ENCODE measurements at places on chromosomes 5 and 9. TPM values are rescaled to one million over a fixed set of nuclear protein-coding genes. Genes with fewer than 3 reads are reported as not detected.

OBP2B gene
- total RNA-seq = not detected

SEMA5A gene
- total RNA-seq = not detected

GRCh38 chr9:18492612-18493011 is 18.7 kb downstream of the ADAMTSL1 start:
- no peak for DNase-seq
- H3K27ac ChIP-seq = no peak overlapping the region
- H3K4me3 ChIP-seq = no peak overlapping the region
- H3K36me3 ChIP-seq = no peaks in the 10 kb centered on the region
- H3K27me3 ChIP-seq = no peaks in the 10 kb centered on the region

DNA sequence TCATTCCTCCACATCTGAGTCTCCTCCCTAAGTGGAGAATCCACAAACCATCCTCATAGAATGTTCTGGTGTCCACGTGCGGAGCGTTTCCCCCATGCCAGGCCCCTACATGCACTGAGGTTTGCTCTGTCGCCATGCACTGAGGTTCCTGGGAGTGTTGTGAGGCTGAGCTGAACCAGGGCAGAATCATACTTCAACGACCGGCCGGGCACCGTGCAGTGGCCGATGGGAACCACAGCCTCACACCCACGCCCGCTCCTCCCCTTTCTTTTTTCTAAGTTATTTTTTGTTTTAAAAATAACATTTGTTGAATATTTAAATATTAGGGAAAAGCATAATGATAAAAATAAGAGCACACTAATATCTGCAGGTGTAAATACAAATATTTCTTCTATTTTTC is 260.4 kb upstream of the IRX4 start:
- H3K36me3 ChIP-seq = no peaks in the 10 kb centered on the region
- H3K27ac ChIP-seq = no peak overlapping the region
- H3K27me3 ChIP-seq = no peaks in the 10 kb centered on the region
- H3K4me1 ChIP-seq = no peaks in the 10 kb centered on the region
- H3K4me3 ChIP-seq = no peak overlapping the region

DNA sequence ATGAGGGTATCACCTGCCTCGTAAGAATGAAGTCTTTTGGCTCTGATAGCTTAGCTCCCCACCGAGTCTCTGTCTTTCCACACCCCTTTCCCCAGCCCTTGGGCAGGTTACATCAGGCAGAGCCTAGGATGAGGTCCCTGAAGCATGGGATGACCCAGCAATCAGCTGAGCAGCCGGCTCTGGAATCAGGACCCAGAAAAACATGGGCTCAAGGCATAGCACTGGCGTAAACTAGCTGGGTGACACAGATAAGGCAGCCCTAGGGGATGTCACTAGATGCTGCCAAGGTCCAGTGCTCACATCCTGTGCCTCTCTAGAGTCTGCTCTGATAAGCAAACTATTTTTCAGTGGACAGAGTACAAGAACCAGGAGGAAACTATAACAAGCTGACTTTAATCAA is 26.6 kb downstream of the IDNK start:
- no peak for DNase-seq
- peaks cover 6% of the 10 kb centered on the region for H3K4me1 ChIP-seq
- H3K27me3 ChIP-seq = no peaks in the 10 kb centered on the region
- no peak overlapping the region for H3K4me3 ChIP-seq

DNA sequence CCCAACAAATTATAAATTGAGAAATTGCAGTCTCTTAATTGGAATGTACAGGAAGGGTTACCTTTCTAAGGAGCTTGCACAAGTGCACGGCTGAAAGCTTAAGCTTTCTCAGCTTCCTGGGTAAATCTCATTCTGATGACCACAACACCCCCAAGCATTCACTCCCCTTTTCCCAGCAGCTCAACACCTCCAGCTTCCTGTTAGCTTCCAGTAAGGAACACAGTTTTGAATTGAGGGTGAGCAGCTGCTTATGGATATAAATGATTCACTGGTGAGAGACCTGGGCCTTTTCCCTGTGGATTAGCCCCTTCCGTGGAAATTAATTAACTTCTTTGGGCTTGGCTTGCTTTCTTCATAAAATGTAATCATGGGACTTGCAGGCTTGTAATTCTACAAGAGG is 101.2 kb downstream of the SLC28A3 start:
- no peak overlapping the region for H3K27ac ChIP-seq
- no peaks in the 10 kb centered on the region for H3K36me3 ChIP-seq
- H3K4me3 ChIP-seq = no peak overlapping the region
- no peak for DNase-seq
- peaks cover 13% of the 10 kb centered on the region for H3K27me3 ChIP-seq
- H3K4me1 ChIP-seq = no peaks in the 10 kb centered on the region

NR5A1 gene
- total RNA-seq = not detected

DNA sequence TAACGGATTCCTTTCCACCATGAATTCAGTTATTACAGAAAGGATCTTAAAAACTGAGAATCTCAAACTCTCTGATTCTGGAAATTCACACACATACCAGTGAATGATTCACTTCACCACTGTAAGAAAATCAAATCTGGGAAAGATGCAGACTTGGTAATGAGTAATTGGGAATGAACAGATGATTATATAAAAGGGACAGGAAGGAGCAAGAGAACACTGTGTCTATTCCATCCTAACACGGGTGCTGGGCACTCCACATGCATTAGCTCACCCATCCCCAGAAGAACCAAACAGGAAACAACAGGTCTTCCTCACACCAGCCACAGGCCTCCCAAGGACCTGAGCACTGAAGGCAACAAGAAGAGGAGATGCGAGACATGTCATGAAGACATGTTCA is 74.8 kb upstream of the ZNF622 start:
- peaks cover 3% of the 10 kb centered on the region for H3K27me3 ChIP-seq
- H3K27ac ChIP-seq = no peak overlapping the region
- no peak overlapping the region for H3K4me3 ChIP-seq
- no peaks in the 10 kb centered on the region for H3K36me3 ChIP-seq
- H3K4me1 ChIP-seq = peaks cover 6% of the 10 kb centered on the region

GRCh38 chr9:104556830-104557634 is 11.9 kb upstream of the OR13C8 start:
- DNase-seq = no peak
- H3K36me3 ChIP-seq = no peaks in the 10 kb centered on the region
- H3K27ac ChIP-seq = no peak overlapping the region
- no peaks in the 10 kb centered on the region for H3K4me1 ChIP-seq
- no peaks in the 10 kb centered on the region for H3K27me3 ChIP-seq

GRCh38 chr9:130144703-130145102 is 27.5 kb upstream of the NCS1 start:
- H3K27me3 ChIP-seq = peaks cover 31% of the 10 kb centered on the region
- H3K4me3 ChIP-seq = no peak overlapping the region
- H3K36me3 ChIP-seq = no peaks in the 10 kb centered on the region
- DNase-seq = no peak
- no peak overlapping the region for H3K27ac ChIP-seq

- H3K4me3 ChIP-seq = no peak overlapping the region
- H3K36me3 ChIP-seq = peaks cover 57% of the 10 kb centered on the region
- H3K4me1 ChIP-seq = peaks cover 84% of the 10 kb centered on the region
Measured at GRCh38 chr9:133791735-133792649, 53.8 kb upstream of the SARDH start.

- no peak overlapping the region for H3K27ac ChIP-seq
- no peak for DNase-seq
- no peak overlapping the region for H3K4me3 ChIP-seq
Measured at GRCh38 chr5:26003966-26004365, 1034.4 kb downstream of the CDH9 start.

- H3K36me3 ChIP-seq = peaks cover 18% of the 10 kb centered on the region
- DNase-seq = peak; percentile 71
- peak overlapping the region; percentile 97 for H3K4me3 ChIP-seq
- no peaks in the 10 kb centered on the region for H3K27me3 ChIP-seq
Measured at GRCh38 chr5:176536132-176536901, 885 bp downstream of the RNF44 start.

GRCh38 chr9:33620738-33621439 is 96.8 kb downstream of the ANKRD18B start:
- no peaks in the 10 kb centered on the region for H3K36me3 ChIP-seq
- no peak overlapping the region for H3K27ac ChIP-seq
- H3K4me3 ChIP-seq = no peak overlapping the region

DNA sequence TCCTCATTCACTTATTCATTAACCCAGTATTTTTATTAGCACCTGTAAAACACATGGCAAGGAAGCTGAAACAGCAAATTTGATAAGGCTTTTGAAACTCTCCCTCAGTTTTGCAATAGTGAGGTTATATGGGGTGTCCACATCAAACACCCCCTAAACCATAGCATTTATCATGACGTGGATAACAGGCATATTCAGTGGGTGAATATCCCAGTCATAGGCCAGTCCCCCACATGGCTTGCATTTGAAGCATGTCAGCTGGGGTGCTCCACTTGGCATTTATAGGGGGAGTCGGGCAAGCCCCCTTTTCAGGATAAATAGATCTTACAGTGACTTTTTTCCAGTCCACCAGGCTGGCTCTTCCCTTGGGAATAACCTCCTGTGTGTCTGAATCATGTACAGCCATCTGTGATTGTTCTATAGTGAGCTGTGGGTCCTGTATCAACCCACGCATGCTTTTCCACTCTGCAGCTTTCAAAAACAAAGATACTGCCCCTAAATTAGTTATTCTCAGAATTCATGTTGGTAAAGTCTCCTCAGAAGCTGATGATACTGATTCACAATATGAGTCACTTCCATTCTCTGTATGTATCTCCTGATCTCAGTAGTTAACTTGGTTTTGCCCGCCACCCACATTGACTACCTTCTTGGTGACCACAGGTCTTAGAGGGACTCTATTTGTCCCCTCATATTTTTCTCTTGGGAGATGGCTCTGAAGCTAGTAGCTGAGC is 84.4 kb upstream of the SPIN1 start:
- H3K27ac ChIP-seq = no peak overlapping the region
- no peaks in the 10 kb centered on the region for H3K4me1 ChIP-seq
- no peak overlapping the region for H3K4me3 ChIP-seq
- no peak for DNase-seq

SLC1A3 gene
- total RNA-seq = 0.44 TPM

CA9 gene
- total RNA-seq = 0.86 TPM

HABP4 gene
- total RNA-seq = 8.1 TPM

- DNase-seq = no peak
- H3K4me1 ChIP-seq = no peaks in the 10 kb centered on the region
- no peaks in the 10 kb centered on the region for H3K27me3 ChIP-seq
- H3K36me3 ChIP-seq = no peaks in the 10 kb centered on the region
Measured at GRCh38 chr9:78934880-78935279, 636.9 kb upstream of the TLE4 start.

- H3K27me3 ChIP-seq = no peaks in the 10 kb centered on the region
- peaks cover 83% of the 10 kb centered on the region for H3K36me3 ChIP-seq
- peak overlapping the region; percentile 99 for H3K27ac ChIP-seq
- peaks cover 60% of the 10 kb centered on the region for H3K4me1 ChIP-seq
- DNase-seq = no peak
Measured at GRCh38 chr9:137757139-137757538, 120.4 kb upstream of the CACNA1B start.

ARL14EPL gene
- not detected for total RNA-seq

PDZD2 gene
- total RNA-seq = 0.12 TPM

GRCh38 chr9:124493794-124494479 is 13.3 kb downstream of the NR5A1 start:
- H3K27me3 ChIP-seq = peaks cover 9% of the 10 kb centered on the region
- H3K4me1 ChIP-seq = peaks cover 7% of the 10 kb centered on the region
- no peak overlapping the region for H3K4me3 ChIP-seq
- no peaks in the 10 kb centered on the region for H3K36me3 ChIP-seq

DNA sequence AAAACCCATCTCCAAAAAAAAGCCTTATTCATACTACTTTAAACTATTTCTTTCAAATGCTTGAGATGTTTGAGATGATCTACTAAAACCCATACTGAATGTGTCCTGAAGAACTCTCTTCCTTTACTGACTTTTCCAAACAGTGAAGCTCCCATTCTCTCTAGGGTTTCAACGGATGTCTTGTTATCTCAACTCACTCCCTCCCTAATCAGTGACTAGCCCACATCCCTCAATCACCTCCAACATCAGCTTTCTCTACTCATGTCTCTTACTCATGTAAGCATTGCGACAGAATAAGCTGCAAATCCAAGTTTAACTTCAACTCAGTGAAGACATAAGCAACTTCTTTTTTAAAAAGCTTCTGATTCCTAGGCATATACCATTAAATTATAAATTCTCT is 42.1 kb downstream of the WDR41 start:
- H3K36me3 ChIP-seq = peaks cover 68% of the 10 kb centered on the region
- no peaks in the 10 kb centered on the region for H3K4me1 ChIP-seq
- H3K27me3 ChIP-seq = no peaks in the 10 kb centered on the region
- no peak overlapping the region for H3K4me3 ChIP-seq
- no peak overlapping the region for H3K27ac ChIP-seq
- DNase-seq = no peak

DNA sequence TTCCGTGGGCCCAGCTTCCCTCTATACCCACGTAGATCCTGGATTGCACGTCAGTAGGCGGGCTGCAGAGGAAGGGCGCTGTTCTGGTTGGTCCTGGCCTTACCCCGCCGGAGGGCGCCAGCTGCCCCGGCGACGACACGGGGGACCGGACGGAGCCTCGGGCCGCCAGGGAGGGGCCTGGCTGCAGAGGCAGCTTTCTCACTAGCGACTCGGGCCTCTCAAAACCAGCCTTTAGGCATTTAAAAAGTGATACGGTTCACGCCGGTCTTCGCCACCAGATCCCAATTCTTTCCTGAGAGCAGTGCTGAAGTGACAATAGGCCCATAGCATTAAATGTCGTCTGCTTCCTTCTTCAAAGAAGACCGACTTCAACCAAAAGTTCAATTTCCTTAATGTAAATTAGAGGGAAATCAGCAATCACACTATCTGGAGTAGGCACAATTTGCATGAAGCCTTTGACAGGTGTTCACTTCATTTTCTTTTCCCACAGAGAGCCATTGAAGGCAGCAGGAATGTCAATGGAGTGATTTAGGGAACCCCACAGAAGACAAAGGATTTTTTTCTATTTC is 17.6 kb upstream of the UBE2D2 start:
- H3K27me3 ChIP-seq = no peaks in the 10 kb centered on the region
- no peaks in the 10 kb centered on the region for H3K36me3 ChIP-seq
- DNase-seq = peak; percentile 66
- peak overlapping the region; percentile 74 for H3K4me3 ChIP-seq

PLEKHG4B gene
- not detected for total RNA-seq

GRCh38 chr9:134605351-134605965 is 36.1 kb upstream of the COL5A1 start:
- DNase-seq = no peak
- no peak overlapping the region for H3K27ac ChIP-seq
- H3K27me3 ChIP-seq = peaks cover 3% of the 10 kb centered on the region
- no peaks in the 10 kb centered on the region for H3K36me3 ChIP-seq
- no peaks in the 10 kb centered on the region for H3K4me1 ChIP-seq

TAF11L12 gene
- total RNA-seq = not detected

HTR1A gene
- total RNA-seq = not detected

ZMYND19 gene
- total RNA-seq = 25.1 TPM

S1PR3 gene
- total RNA-seq = not detected

GRCh38 chr9:68793605-68794343 is 88.7 kb downstream of the PIP5K1B start:
- no peak overlapping the region for H3K27ac ChIP-seq
- H3K27me3 ChIP-seq = no peaks in the 10 kb centered on the region
- no peak for DNase-seq
- peaks cover 14% of the 10 kb centered on the region for H3K36me3 ChIP-seq
- no peak overlapping the region for H3K4me3 ChIP-seq
- peaks cover 25% of the 10 kb centered on the region for H3K4me1 ChIP-seq

All from activated B cell treated with CpG ODN at 0.5 μM for 24 hours (primary cell).